ACHN (cell line): ENCODE measurements at places on chromosomes 7 and 10.
A peak's percentile ranks its signal among the peaks of the same experiment; 100 is the strongest.

DNA sequence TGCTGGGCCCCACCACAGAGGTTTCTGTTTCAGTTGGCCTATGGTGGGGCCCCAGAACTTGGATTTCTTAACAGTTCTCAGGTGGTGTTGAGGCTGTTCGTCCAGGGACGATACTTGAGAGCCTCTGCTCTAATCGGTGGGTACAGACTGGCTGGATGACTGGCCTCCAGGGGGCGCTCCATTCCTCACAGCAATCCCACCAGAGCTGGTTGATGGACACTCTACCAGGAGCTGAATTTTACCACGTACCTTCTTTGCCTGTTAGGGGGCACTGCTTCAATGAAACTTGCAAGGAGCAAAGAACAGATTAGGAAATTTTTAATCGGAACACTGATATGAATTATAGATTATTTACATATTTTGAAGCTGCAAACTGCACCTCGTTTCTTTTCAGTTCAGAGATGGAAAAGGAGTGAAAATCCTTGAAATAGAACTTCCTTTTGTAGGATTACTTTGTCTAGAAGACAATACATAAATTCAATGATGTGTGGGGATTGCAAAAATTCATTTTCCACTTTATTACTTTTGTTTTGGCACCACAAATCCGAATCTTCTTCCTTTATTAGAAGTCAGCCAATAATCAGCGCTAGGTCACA is 44.8 kb downstream of the KBTBD2 start:
- peak; percentile 90 for DNase-seq

- peak; percentile 46 for DNase-seq
Observed at GRCh38 chr7:106065575-106066500, 46.3 kb downstream of the SYPL1 start.

DNA sequence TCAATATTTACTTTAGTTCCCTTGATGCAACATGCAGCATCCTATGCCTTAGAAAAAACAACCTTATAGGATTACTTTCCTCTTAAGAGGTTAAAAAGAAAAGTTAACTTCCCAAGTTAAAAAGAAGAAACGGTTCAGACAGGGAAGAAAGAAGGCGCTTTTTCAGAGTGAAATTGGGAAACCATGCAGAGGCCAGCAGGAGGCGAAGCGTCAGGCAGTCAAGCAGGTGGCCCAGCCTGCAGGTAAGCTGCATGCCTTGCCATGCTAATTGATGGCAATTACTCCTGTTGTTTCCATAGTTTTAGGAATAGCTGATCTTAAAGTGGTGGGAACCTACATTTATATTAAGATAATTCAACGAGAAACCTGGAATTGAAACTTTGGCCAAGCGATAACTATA is 302.6 kb upstream of the SP4 start:
- no peak for DNase-seq

GRCh38 chr7:120797026-120797645 is 60.8 kb downstream of the TSPAN12 start:
- DNase-seq, result no peak

GRCh38 chr10:81866753-81867152 is 8.2 kb upstream of the NRG3 start:
- no peak for DNase-seq
